ENCODE measurements at places on chromosomes 7 and 10. TPM values are rescaled to one million over a fixed set of nuclear protein-coding genes. Genes with fewer than 3 reads are reported as not detected.

DNA sequence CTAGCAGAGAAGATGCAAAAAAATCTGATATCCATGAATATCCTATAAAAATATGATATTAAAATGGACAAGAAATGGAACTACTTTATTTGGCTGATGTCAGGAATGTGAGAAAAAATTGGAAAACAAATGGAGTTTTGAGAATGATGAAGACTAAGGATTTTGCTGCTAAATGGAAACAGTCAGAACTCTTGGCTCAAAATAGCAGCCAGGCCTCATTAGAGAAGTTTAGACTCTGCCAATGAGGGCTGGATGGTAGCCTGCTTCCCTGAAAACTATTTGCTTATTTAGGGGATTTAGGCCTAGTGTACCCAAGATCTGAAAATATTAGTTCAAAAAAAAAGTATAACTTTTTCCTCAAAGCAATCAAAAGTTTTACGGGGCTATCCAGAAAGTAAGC lies 458.5 kb downstream of the TFEC start:
- DNase-seq: no peak

Gene FGFBP3
- total RNA-seq: 1.2 TPM

GRCh38 chr10:38025283-38025682 lies 14.8 kb downstream of the ZNF33A start:
- DNase-seq: no peak

Gene REEP3
- 31.4 TPM for total RNA-seq

Gene WNT2
- 4.5 TPM for total RNA-seq

DNA sequence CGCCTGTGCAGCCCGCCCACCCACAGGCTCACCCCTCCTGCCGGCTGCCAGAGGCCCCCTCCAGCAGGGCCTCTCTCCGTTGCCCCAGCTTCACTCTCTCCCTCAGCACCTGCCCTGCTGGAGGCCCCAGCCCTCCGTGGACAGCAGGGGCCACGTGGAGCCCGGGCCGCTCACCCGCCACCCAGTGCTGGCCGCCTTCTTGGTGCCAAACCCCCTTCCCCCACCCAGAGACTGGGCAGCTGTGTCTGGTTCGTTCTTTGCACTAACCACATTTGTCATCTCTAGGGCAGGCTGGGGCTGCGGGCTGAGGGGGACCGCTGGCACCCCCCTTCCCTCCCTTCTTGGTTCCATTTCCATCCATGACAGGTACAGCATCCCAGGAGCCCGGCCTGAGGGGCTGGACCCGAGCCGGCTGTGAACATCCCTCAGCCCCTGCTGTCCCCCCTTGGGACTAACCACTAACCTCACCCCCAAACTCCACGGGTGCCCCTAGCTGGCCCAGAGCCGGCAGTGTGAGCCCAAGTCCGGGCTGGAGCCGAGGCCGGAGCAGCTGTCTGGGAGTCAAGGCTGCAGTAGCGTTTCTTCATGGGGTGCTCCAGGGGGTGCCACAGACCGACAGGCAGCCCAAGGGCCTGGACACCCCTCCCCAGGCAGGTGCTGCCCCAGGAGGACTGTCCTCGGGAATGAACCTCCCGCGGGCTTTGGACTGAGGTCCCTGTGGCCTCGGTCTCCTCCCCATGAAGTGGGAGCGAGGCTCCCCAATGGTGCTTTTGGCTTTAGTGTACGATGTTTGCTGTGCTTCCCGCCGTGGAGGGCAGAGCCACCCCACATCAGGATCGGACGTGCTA lies 25.5 kb upstream of the AMZ1 start:
- no peak for DNase-seq

Gene MCU
- 31.2 TPM for total RNA-seq

All from skin of body (tissue), 3 donors.